Esophagus squamous epithelium (tissue), 5 donors: ENCODE measurements at places on chromosomes 3 and 15. TPM values are rescaled to one million over a fixed set of nuclear protein-coding genes. Genes with fewer than 3 reads are reported as not detected.

OXTR gene
- 4.7 TPM for total RNA-seq

- no peak overlapping the region for H3K27ac ChIP-seq
- peaks cover 5% of the 10 kb centered on the region for H3K4me1 ChIP-seq
- H3K4me3 ChIP-seq: no peak overlapping the region
- no peak for DNase-seq
Observed at GRCh38 chr3:126442094-126442855, 33.4 kb downstream of the ZXDC start.

SMCO1 gene
- total RNA-seq: not detected

DNA sequence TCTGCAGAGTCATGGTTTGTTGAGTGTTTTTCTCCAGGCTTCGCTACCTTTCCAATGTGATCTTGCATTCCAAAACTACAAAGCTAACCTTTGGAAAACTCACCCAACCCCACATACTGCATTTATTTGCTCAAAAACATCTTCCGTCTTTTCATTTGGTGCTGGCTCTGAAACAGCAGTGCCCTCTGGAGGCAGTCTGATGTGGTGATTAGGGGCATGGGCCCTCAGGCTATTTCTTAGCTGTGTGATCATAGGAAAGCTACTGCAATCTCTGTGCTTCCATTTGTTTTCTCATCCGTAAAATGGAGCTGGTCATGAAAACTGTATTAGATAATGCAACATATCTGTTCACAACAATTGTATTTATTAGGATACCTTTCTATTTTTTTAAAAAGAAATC lies 47.0 kb downstream of the MTHFS start:
- H3K4me3 ChIP-seq: no peak overlapping the region
- H3K4me1 ChIP-seq: no peaks in the 10 kb centered on the region
- no peak overlapping the region for H3K27ac ChIP-seq
- no peaks in the 10 kb centered on the region for H3K36me3 ChIP-seq
- no peaks in the 10 kb centered on the region for H3K27me3 ChIP-seq

GRCh38 chr3:115913069-115913686 lies 289.9 kb downstream of the GAP43 start:
- H3K4me3 ChIP-seq: no peak overlapping the region
- DNase-seq: no peak
- no peaks in the 10 kb centered on the region for H3K27me3 ChIP-seq
- no peaks in the 10 kb centered on the region for H3K4me1 ChIP-seq
- no peak overlapping the region for H3K27ac ChIP-seq

- no peaks in the 10 kb centered on the region for H3K36me3 ChIP-seq
- H3K4me1 ChIP-seq: no peaks in the 10 kb centered on the region
- H3K27ac ChIP-seq: no peak overlapping the region
- no peaks in the 10 kb centered on the region for H3K27me3 ChIP-seq
Observed at GRCh38 chr3:82145742-82146141, 384.3 kb upstream of the GBE1 start.
